ENCODE measurements at places on chromosomes 5 and 9.
A peak's percentile ranks its signal among the peaks of the same experiment; 100 is the strongest.

GRCh38 chr5:122322801-122323548, 10.9 kb downstream of the SNCAIP start:
- no peak for DNase-seq

- DNase-seq, result no peak
These were observed 6.8 kb upstream of the DIPK1B start for GRCh38 chr9:136705564-136705963.

- no peak for DNase-seq
These were observed 75.4 kb upstream of the IL7R start for GRCh38 chr5:35781181-35781790.

DNA sequence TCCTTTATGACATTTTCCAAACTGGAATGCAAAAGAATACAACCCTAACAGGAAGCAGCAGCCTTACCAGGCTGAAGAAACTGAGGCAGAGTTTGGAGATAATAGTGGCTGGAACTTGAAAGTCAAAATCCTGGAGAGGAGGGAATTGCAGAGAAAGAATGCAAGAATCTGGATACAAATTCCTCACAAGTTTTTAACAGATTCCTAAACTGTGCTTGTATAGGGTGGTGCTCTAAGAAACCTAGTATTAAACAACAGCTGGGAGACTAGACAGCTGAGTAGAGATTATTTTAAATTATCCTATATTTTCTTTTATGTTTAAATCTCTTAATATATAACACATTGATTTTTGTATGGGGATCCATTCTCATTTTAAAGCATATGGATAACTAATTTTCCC, 30.7 kb downstream of the INVS start:
- DNase-seq, result no peak

- DNase-seq, result peak; percentile 83
These were observed at the start of gene NADK2 for GRCh38 chr5:36241631-36242533. Gene NADK2 (minus strand): TSS chr5:36241925. CDS start chr5:36241798, 127 bp downstream.

- no peak for DNase-seq
These were observed 76.4 kb downstream of the PRRT1B start for GRCh38 chr9:131621551-131622358.

- DNase-seq, result no peak
These were observed 138.7 kb downstream of the RAPGEF6 start for GRCh38 chr5:131496400-131496713.

- DNase-seq, result no peak
These were observed 16.8 kb downstream of the PHF2 start for GRCh38 chr9:93593144-93593658.

- no peak for DNase-seq
These were observed 213.0 kb downstream of the PJA2 start for GRCh38 chr5:109196823-109197160.

All from stimulated activated CD8-positive, alpha-beta memory T cell treated with anti-CD3 and anti-CD28 coated beads, Interleukin-12 subunit alpha, Interleukin-12 subunit beta, amount 100 ng/mL, for 1 hour (primary cell).